ENCODE measurements at places on chromosomes 7 and 10.
A peak's percentile ranks its signal among the peaks of the same experiment; 100 is the strongest.

DNA sequence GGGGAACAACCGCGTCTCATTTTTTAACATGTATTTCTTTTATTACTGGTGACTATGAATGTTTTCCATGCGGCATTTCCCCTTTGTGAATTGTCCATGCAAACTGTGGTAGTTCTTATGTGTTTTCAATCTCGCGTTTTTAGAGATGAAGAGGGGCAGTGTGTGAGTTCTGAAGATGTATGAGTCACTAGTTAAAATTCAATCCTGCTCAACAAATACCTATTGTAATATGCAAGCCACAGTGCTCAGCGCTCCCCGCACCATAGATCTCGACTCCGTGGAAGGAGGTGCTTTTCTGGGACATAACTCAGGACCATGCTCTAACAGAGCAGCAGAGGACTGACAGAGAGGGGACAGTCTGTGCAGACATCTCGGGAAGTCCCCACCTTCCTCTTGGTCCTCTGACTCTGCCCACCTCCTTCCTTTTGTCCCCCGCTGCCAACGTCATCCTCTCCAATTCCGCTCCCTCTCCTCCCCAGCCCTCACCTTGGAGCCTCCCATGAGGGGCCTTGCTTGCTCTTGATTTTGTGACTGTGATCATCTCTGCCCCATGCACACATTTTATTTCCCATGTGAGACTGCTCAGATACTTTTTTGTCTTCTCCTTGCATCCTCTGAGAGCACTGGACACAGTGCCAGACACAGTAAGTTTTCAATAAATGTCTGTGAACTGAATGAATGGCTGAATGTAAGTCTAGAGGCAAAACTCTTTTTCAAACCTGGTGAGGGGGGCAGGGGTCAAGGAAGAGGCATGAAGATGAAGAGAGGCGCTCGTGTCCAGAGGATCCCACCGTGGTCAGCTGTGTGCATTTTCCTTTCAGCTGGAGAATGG, 42.7 kb upstream of the PLEKHA1 start:
- no peak for DNase-seq

DNA sequence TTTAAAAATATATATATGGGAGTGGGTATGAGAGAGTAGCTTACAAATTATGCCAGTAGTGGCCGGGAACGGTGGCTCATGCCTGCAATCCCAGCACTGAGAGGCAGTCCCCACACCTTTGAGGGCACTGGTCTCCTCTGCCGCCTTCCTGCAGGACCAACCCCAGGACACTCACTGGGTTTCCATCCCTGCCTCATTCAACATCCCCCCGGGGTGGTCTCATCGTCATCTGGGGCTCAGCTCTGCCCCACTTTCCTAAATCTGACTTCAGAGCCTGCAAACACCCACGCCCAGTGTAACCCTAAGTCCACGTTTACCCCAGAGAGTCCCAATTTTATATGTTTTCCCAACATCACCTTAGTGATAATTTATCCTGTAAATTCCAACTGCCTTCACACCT, 96.5 kb downstream of the DIP2C start:
- no peak for DNase-seq

- DNase-seq: no peak
These were observed 213.1 kb downstream of the CHRM2 start for GRCh38 chr7:137081321-137082093.

DNA sequence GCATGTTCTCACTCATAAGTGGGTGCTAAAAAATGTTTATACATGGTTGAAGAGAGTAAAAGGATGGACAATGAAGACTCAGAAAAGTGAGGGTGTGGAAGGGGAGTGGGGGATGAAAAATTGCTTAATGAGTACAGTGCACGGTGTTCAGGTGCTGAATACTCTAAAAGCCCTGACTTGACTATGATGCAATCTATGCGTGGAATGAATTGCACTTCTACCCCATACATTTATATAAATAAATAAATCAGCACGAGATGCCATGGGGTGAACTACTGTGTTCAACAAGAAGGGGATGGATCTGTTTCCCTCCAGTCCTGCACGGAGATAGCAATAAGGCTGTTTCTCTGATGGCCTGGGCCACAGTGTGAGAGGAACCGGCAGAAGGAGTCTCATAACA, 254.3 kb upstream of the LYZL1 start:
- no peak for DNase-seq

GRCh38 chr10:31018356-31018750, 13.3 kb downstream of the ZNF438 start:
- DNase-seq: no peak

GRCh38 chr7:80611779-80612178, 26.7 kb upstream of the CD36 start:
- peak; percentile 44 for DNase-seq

- DNase-seq: no peak
These were observed 580.2 kb downstream of the SUGCT start for GRCh38 chr7:40715053-40715430.

DNA sequence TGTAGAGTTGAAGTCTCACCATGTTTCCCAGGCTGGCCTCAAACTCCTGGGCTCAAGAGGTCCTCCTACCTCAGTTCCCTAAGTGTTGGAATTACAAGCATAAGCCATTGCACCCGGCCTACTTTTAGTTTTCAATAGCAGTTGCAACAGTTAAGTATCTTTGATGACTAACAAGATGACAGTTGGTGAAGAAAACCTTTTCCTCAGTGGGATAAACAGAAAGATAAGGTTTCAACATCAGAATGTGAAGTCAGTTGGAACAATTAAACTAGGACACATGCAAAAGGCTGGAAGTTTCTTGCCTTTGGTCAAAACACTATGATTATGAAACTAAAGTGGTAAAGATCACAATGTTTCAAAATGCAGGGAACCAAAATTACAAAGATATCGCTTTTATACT, 169.2 kb downstream of the ZNF438 start:
- DNase-seq: no peak

GRCh38 chr10:127452568-127452967, 96.5 kb upstream of the NPS start:
- no peak for DNase-seq

- DNase-seq: no peak
These were observed 132.3 kb downstream of the CHN2 start for GRCh38 chr7:29326864-29327263.

DNA sequence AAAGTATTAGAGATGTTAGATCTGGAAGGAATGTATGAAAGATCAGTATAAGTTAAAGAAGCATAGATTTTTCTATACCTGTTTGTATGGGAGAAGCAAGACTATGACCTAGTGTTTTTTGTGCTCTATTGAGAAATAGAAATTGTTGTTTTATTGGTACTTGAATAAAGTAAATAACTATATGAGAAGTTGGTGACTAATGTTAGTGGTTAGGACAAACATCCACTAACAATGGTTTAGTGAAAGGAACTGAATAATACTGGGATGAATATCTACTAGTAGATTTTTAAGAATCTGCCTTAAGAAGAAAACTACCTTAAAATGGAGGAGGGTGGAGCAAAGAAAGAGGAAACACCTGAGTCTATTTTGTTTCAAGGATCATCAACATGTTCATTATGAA, 521.1 kb upstream of the POT1 start:
- DNase-seq: no peak

DNA sequence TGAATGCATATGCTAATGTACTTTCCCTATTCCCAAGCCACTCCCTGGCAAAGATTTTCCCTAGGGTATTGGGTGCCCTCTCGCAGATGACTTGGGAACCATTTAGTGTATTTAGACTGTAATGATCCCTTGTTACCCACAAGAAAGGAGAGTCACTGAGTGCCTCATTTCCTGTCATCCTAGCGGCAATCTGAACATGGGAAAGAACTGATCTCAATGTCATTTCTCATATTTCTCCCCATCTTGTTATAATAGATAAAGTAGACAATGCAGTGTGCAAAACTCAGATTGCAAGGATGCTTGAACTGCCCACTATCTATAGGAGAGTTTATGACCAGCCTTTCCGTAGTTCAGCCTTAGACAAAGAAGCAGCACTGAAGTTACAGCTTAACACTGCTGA, 123.3 kb downstream of the MICU1 start:
- no peak for DNase-seq

DNA sequence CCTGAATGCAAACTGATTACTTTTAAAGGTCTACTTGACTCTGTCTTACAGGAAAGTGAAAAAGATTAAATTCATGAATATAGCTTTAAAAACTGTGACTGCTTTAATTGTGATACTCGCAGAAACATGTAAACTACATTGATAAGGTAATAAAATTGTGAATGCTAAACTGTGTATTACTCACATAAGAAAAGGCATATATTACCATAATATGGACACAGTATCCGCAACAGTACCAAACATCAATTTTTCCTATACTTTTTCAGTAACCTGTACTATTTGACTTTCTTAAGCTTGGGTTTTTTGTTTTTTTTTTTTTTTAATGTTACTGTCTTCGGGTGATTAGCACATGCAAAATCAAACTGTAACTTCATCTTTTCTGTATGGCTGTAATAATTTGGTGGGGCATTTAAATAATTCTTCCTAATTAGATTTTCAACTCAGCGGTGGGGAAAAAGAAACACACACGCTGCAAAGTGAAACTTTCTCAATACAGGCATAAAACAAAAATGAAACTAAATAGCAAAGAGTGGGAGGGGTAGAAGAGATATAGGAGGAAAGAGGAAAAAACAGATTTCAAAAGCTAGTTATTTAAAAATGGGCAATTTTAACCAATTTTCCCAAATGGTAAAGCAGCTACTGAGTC, 23.2 kb downstream of the NT5C3A start:
- no peak for DNase-seq

DNA sequence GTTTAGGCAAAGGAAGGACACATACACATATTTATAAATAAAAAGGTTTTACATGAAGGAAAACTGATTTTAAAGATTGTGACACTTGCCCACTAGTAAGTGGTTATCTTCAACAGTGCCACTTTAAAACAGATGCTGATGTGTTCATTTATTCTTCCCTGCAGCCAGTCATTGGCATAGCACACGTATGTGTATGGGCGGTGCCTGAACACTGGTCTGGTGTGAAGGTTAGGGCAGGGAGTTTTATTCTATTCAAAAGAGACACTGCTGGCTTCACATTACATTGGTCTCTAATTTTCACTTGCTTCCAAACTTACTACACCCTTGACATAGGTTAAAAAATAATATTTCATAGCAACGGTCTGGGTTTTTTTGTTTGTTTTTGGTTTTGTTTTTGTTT, 57.9 kb downstream of the NOD1 start:
- no peak for DNase-seq

- DNase-seq: no peak
These were observed 209.7 kb downstream of the SKIDA1 start for GRCh38 chr10:21315645-21316220.

- DNase-seq: no peak
These were observed 47.1 kb upstream of the PDCD4 start for GRCh38 chr10:110824660-110825059.

DNA sequence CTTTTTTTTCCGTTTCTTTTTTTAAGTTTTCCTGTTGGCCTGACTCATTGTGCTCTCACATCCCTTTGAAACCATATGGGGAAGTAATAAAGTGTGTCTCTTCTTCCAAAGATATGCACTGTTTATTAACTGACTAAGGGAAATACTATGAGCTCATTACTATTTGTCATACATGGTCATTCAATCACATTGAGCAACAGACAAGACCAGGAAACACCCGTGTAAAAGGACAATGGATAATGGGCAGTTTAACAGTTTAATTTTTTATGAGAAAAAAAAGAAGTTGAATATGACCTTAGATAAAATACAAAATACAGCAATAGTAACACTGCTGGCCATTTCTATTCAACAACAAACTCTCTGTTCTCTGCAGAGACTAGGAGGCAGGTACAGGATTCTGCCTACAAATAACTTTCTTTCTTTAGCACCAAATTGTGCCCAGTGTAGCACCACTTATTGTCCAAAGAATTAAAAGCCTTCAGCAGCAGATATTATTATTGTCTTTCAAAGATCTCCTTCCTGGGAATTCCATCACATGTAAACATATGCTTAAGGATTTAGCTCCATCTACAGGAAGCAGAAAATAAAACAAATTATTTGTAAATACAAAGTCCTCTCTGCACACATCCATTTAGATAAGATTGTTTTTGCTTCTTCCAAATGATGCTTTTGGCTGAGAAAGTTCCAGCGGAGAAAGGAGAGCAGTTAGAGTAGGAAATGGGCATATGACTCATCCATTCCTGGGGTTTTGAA, 55.0 kb upstream of the AKR1E2 start:
- DNase-seq: no peak

DNA sequence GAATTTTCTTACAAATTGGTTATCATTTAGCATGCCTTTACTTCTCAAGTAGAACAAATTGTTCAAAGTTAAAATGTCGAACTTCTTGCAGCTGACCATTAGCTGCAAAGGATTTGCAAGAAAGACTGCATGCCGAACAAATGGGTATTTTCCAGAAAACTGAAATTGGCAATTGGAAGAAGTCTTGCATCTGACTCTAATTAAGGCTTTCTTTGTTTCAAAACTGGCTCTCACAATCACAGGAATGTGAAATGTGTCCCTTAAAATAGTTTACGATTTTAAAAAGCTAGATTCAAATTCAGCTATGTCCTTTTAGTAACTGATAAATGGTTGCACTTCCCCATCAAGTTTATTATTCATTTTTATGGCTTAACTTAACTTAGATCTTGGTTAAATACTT, 207.9 kb downstream of the ARL4A start:
- no peak for DNase-seq

GRCh38 chr7:118182593-118183427, 1.2 kb upstream of the LSM8 start:
- no peak for DNase-seq

GRCh38 chr10:44102726-44103255, 282.1 kb downstream of the CXCL12 start:
- DNase-seq: no peak

DNA sequence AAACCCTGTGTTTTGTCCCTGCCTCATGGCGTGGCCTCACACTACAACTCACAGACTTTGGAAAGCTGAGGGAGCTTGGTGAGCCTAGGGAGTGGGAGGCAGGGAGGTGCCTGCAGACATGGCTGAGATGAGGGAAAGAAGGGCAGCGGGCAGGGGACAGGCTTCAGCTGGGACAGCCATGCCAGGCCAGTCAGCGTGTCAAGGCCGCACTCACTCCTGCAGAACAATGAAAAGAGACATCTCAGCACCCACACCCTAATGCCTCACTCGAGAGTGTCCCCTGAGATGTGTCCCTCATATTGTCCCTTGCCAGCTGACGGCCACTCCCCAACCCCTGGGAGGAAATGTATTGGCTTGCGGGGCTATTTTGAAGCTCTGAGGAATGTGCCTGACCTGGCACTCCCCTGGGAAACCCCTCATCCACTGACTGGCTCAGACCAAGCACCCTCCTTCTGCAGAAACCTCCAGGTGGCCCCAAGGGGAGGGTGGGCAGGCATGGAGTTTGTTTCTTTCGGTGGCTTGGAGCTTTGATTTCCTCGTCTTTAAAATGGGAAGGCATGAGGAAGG, 31.6 kb downstream of the SH3PXD2A start:
- no peak for DNase-seq

- no peak for DNase-seq
These were observed 50.6 kb upstream of the RET start for GRCh38 chr10:43026039-43026973.

Measured in NCI-H1930 (cell line).